ENCODE measurements at places on chromosomes 3 and 15. TPM values are rescaled to one million over a fixed set of nuclear protein-coding genes. Genes with fewer than 3 reads are reported as not detected.
A peak's percentile ranks its signal among the peaks of the same experiment; 100 is the strongest.

- DNase-seq = peak; percentile 70
Observed at GRCh38 chr15:83846847-83847246, 192.9 kb downstream of the ADAMTSL3 start.

- no peak for DNase-seq
Observed at GRCh38 chr3:140170612-140171011, 235.6 kb downstream of the CLSTN2 start.

Gene SLC25A38
- polyA plus RNA-seq = 18.2 TPM

Gene BOC
- 55.3 TPM for polyA plus RNA-seq

Gene RPP25
- polyA plus RNA-seq = 1.1 TPM

Gene MYZAP
- polyA plus RNA-seq = 2.7 TPM

Gene LRRC2
- polyA plus RNA-seq = 5.9 TPM

GRCh38 chr15:38144921-38145320 lies 107.7 kb upstream of the SPRED1 start:
- DNase-seq = no peak

- DNase-seq = no peak
Observed at GRCh38 chr3:19256313-19256712, 108.0 kb downstream of the KCNH8 start.

Gene TP53BP1
- 45.8 TPM for polyA plus RNA-seq

DNA sequence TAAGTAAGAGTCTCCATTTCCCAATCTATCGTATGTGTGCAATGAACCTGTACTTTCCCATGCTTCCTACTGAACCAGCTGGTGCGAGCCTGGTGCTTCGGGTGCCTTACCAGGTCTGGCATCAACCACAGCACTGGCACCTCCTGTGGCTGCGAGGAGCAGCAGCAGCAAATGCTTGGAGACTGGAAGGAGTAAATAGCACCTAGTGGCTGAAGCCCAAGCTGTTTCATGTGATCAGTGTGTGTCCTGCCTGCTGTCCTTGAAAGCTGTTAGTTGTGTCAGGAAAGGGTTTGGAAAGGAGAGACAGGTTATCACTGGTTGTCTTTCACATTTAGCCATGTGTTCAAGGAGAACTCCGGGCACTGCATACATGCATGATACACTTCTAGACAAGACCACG lies 31.8 kb downstream of the PCOLCE2 start:
- no peak for DNase-seq

- no peak for DNase-seq
Observed at GRCh38 chr15:85457392-85457968, 77.1 kb downstream of the AKAP13 start.

DNA sequence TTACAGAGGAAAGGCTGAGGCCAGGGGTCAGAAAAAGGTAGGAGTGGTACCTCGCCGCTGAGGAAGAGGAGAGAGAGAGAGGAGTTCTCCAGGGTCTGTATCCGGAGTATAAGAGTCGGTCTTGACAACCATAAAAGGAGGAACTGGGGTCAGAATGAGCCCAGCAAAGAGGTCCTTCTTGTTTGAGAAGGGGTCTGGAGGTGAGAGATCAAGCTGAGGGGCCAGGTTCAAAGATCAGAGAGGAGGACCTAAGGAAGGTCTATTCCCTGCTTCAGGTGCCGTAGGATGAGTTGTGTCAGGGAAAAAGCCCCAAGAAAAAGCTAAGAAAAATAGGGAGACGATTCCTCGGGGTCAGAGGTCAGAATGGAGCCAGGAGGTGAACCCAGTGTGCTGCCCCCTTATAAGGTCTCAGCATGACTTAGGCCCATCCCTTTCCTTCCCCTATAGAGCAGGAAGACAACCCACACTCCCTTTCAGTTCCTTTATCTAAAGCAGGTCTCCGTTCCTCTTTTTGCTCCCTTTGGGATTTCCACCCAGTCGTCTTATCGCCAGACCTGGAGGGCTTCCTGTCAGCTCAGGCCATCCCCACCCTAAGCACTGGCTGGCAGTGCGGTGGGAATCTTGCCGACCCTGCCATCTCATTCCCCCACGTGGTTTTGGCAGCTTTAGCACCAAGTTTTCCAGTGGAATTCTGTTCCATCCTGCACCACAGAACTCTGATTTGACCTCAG lies 651 bp downstream of the MTMR14 start:
- no peak for DNase-seq

- DNase-seq = no peak
Observed at GRCh38 chr3:33417066-33417673, 23.0 kb downstream of the UBP1 start.

DNA sequence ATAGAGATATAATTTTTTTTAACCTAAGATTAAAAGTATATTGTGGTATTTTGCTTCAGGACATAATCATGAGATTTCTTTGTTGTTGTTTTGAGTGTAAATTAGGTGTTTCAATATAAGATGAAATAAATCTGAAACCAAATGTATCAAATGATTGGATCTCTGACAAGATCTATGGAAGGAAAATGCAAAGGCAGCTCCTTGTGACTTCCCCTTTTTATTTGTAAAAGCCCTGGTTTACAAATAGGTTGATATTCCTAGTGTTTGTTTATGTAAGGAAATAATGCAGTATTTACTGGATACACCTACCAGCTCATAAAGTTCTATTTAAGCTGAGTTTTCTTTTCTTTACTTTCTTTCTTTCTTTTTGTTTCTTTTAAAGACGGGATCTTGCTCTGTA lies 35.9 kb downstream of the STT3B start:
- no peak for DNase-seq

Gene HGD
- polyA plus RNA-seq = 0.37 TPM

DNA sequence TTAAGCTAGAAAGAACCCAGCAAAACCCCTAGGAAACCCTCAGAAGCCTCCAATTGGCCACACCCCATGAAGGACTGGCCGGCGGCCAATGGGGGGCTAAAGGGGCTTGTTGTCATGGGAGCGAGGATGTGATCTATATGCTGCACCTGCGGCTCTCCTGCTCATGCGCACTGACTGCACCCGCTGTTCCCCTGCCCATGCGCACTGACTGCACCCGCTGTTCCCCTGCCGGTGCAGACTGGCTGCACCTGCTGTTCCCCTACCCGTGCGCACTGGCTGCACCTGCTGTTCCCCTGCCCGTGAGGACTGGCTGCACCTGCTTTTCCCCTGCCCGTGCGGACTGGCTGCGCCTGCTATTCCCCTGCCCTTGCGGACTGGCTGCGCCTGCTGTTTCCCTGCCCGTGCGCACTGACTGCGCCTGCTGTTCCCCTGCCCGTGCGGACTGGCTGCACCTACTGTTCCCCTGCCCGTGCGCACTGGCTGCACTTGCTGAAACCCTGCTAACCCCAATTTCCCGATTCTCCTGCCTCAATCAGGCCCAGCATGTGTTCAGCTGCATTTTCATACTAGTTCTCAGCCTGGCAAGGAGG lies 16.8 kb upstream of the MCCC1 start:
- no peak for DNase-seq

DNA sequence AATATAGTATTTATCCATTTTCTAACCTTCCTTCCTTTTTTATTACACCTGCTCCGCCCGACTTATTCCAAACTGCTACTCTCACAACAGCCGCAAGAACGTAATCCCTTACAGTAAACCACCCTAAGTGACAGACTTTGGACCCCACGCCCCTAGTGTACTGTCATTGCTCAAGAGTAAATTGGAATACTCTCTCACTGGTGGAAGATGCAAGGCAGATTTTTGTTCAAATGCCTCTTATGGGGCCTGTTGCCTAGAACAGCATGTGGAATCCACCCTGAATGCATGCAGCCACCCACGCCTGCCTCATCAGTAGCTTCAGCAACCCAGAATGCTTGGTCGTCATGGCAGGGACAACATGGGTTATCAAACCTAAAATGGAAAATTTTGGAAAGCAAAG lies 226.2 kb upstream of the ST8SIA2 start:
- DNase-seq = no peak

DNA sequence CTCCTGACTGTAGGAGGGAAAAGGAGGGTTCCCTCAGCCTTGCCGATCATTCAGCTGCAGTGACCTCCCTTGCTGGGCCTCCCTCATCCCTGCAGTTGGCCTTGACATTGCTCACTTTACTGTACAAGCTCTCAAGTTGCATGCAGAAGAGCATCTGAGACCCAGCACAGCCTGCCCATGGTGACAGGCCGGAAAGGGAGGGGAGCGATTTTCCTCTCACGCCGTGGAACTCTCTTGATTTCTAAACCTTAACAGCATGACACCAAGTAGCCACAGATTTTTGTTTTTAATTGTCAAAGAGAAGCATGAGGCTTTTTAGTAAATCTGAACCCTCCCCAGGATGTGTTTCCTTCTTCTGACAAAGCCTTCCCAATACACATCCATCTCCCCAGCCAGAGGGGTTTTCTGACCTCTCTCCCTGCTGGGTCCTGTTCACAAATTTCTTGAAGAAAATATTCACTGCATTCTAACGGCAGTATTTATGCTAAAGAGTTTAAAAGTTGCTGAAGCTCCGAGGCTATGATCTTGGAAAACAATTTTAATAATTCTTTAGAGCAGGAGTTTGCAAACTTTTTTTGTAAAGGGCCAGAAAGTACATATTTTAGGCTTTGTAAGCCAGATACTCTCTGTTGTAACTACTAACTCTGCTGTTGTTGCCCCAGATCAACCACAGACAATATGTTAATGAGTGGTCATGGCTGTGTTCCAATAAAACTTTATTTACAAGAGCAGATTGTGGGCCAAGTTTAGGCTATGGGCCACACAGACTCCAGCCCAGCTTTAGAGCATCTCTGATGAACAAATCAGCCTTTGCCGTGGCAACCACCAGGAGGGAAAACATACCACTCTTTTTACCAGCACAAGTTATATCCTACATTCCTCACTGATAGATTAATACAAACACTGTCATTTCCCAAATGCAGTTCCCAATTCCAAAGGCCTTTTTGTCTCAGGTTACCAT lies 34.8 kb downstream of the LMCD1 start:
- DNase-seq = no peak

Gene KNG1
- 0.06 TPM for polyA plus RNA-seq

DNA sequence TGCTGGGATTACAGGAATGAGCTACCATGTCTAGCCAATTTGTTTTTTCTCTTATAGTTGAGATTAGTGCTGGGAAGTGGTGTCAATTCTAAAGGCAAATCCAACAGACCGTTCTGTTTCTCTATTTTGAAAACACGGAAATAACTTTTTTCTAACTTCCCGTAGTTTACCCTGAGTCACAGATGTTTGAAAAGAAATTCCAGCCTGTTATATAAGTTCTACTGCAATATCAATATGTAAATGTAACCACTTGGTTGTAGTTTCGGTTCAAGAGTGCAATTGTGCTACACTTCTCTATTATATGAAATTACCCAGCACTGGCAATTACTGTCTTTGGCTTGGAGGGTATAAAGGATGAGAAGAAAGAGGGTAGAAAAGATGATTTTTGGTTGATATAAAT lies 22.3 kb upstream of the GNB4 start:
- DNase-seq = no peak

GRCh38 chr3:182713743-182714517 lies 79.4 kb upstream of the ATP11B start:
- peak; percentile 22 for DNase-seq

- DNase-seq = no peak
Observed at GRCh38 chr3:31522152-31522551, 10.6 kb upstream of the STT3B start.

All from hindlimb muscle (tissue), 1 donor.